ENCODE measurements at places on chromosomes 13 and 19. TPM values are rescaled to one million over a fixed set of nuclear protein-coding genes. Genes with fewer than 3 reads are reported as not detected.
A peak's percentile ranks its signal among the peaks of the same experiment; 100 is the strongest.

C19orf81 gene
- total RNA-seq: 7.9 TPM

UBE2L5 gene
- total RNA-seq: not detected

DNA sequence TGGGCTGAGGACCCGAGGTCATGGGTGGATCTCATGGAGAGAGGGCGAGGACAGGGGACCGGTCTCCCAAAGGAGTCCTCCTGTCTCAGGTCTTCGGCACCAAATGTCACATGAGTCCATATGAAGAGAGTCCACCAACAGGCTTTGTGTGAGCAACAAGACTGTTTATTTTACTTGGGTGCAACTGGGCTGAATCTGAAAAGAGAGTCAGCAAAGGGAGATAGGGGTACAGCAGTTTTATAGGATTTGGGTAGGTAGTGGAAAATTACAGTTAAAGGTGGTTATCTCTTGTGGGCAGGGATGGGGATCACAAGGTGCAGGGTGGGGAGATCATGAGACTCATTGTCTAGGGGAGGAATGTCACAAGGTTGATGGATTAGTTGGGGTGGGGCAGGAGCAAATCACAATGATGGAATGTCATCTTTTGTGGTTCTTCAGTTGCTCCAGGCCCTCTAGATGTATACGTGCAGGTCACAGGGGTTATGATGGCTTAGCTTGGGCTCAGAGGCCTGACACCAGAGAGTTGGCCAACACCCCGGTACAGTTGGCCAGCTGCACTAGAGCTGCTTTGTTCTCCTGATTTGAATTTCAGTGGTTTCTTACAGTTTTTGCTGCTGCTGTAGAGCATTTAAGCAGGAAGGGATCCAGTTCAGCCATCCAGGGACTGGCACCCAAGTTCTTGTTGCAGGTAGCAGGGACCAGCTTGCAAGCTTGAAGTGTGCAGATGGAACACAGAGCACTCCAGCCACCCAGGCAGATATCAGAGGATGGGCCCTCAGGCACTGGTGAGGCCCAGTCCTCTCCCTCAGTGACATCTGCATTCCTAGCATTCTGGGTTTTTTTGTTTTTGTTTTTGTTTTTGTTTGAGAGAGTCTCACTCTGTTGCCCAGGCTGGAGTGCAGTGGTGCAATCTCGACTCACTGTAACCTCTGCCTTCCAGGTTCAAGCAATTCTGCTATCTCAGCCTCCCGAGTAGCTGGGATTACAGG is 26.4 kb upstream of the IGFL1 start:
- DNase-seq: no peak

DNA sequence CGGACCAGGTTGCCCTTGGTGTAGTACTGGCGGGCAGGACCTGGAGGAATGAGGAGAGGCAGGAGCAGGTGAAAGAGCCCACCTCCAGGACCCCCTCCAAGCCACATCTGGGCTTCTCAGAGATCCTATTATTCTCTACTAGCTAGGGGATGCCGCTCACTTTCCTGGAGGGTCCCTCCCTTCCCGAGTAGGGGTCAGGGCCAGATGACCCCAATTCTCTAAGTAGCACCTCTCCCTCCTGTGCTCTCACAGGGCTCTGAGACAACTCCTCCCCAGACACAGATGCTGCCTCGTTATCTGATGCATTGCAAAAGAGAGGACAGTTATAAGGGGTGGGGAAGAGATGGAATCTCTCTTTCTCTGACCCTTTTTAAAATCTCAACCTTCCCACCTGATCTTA is 22.9 kb downstream of the GP6 start:
- DNase-seq: no peak

DNA sequence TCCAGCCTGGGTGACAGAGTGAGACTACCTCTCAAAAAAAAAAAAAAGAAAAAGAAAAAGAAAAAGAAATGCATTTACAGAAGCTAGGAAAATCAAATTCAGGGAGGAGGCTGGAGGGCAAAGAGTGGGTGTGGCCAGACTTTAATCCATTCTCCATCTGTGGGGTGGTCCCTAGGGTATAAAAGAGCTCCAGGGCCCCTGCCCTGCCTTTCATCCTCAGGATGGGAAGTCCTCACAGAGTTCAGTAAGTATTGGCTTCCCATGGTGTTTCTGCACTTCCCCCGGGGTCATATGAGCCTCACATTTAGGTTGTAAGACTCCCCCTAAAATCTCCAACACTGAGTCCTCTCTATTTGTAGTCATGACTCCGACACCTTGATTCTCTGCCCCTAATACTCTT is 33.0 kb downstream of the DPRX start:
- DNase-seq: no peak

DNA sequence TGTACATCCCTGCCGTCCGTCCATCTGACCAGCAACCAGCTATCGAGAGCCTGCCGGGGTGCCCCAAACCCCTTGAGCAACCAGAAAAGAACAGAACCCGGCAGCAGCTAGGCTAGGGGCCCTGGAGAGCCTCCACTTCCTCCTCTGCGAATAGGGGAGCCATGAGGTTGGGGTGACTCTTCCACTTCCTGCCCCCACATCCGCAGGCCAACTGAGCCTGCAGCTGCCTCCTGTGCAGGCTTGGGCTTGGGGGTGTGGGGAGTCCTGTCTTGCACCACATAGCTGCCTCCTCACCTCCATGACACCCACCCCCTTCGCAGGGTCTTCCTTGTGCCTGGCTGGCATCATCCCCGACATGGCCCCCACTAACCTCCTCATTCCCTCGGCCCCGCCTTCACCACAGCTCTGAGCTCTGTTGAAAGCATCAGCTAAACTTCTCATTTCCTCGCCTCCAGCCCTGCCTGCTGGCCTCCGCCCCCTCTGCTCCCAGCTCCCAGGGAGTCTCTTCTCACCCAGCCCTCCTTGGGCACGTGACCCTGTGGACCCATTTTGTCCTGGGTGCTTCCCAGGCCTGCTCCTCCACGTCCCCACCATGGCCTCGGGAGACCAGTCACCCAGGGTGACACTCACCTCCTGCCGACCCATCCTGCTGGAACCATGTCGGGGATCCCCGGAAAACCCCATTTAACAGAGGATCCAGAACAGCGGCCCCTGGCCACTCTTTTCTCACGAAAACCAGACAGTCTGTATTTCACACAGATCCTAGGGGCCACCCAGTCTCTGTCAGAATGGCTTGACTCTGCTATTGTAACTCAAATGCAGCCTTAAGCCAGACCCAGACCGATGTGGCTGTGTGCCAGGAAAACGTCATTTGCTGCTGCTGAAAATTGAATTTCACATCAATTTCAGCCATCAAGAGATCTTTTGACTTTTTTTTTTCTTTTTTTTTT is 50.4 kb downstream of the MYO9B start:
- no peak for DNase-seq

DNA sequence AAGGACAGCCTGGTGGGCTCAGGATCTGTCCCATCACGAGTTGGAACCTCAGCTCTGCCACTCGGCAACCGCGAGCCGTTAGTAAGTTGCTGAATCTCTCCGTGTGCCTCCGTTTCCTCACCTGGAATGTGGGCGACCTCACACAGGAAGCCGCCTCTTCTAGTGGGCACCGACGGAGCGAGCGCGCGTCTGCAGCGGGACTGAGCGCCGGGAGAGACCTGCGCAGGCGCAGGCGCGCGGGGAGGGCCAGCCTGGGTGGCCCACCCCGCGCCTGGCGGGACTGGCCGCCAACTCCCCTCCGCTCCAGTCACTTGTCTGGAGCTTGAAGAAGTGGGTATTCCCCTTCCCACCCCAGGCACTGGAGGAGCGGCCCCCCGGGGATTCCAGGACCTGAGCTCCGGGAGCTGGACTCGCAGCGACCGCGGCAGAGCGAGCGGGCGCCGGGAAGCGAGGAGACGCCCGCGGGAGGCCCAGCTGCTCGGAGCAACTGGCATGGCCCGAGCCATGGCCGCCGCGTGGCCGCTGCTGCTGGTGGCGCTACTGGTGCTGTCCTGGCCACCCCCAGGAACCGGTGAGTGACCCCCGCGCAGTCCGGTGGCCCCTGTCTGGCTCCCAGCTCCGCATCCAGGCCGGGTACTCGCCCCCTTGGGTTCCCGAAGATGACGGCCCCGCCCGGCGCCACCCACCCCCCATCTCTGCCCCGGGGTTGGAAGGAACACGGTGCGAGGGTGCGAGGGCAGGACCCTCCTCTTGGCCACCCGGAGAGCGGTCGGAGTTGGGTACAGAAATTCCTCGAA is at the start of gene PVR:
PVR (plus strand) TSS at position 306 of the 797 bp plus-strand sequence; CDS start at position 493, 187 bp downstream.
- DNase-seq: peak; percentile 57

DNA sequence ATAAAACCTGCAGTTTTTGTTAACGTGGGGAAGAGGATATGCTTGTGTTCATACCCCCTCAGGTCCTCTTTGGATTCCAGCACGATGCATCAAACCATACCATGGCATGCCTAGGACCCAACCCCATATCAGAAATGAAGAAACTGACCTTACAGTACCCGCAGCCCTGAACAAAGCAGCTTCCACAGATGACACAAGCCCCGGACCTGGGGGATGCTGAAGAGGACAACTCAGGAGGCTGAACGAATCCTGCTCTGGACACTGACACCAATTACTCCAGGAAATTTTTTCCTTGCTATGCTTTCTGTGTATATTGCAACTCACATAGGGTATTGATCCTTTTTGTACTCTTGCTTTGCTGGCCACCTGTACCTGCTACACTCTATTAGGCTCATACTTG is 129.6 kb downstream of the ZNF675 start:
- no peak for DNase-seq

Measured in neural crest cell (in vitro differentiated cells).